Endothelial cell (in vitro differentiated cells): ENCODE measurements at places on chromosomes 4 and X.
A peak's percentile ranks its signal among the peaks of the same experiment; 100 is the strongest.

DNA sequence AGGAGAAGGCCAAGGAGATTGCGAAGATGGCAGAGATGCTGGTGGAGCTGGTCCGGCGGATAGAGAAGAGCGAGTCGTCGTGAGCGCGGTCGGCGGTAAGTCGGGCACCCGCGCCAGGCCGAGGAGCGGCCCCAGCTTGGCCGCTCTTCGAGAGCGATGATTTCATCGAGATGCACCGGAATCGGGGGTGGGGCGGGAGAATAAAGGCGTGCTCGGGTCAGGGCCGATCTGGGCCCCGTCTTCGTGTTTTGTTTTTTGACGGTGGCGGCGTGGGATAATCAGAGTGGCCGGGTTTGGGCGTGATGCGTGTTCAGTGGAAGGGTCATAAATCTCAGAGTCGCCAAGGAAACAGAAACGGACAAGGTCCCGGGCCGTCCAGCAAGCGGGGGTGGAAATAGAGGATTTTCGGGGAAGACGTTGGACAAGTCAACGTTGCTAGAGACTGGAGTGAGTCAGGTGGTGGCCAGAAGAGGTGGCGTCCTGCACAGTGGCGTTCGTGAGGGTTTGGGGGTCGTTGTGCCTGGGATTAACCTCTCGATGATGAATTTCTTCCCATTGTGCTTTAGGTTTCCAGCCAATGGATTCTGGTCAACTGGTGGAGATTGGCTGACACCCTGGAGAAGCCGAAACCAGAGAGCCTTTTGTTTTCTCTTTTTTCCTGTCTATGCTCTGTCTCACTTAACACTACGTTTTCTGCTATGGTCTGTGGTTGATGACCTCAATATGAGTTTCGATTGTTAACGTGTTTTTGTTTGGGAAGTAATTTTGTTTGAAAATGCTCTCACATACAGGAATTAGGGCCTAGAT lies 882 bp downstream of the MRFAP1 start:
- DNase-seq, result peak; percentile 46

DNA sequence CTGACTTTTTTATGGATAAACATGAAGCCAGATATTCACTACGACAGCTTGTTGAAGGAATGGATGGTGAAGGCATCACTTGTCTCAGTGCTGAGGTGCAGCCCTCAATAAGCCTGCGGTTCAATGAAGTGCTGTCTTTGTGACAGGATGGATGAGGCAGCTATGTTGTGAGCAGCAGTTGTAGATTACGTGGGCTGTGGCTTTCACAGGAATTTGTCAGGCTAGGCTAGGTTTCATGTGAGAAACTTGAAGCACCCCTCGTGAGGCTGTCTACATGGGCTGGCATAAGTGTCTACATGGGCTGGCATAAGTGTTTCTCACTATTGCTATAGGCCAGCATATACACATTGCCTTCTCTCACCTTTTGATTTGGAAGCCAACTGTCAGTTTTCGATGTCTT lies 1050.0 kb downstream of the ADGRL3 start:
- no peak for DNase-seq

DNA sequence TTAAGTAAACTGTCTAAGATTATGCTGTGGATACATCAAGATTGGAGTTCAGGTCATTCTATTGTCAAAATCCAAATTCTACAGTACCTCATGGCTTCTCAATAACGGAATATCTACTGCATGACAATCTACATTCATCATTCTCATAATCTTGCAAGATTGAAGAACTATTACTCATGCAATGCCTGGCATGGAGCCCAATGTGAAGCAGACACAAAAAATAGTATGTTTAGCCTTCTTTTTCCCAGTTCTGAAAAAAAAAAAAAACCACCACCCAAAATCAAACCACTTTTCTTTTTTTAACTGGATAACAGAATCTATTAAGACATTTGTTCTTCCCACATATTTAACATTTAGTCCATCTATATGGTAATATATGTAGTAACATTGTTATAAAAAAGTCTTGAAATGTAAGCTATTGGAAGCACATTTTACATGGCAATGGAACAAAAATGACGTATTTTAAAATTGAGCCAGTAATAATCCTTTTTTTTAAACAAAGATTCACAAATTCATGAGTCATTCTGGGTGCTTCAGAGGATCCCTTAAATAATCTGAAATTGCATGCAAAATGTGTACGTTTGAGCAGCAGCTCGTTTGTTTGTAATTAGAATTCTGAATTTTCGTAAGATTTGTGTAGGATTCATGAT lies 232.2 kb upstream of the FMR1 start:
- DNase-seq, result no peak

- DNase-seq, result no peak
Observed at GRCh38 chr4:55458611-55459010, 62.9 kb downstream of the TMEM165 start.

DNA sequence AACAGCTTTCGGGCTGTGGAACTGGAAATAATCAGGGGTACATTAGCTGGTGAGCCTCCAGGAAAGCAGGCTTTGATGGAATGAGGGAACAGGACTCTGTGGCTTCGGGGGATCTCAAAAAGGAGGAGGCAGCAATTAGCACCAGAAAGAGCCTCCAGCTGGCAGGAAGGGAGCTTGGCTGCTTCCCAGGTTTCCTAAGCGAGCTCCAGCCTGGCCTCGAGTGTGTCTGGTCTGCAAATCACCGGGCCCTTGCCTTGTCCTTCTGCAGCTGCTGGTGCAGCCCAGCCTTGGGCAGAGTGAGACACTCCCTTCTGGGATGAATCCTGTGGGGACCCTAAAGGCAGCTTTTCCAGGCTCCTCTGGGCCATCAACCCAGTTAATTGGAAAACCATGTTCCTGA lies 10.7 kb upstream of the PDHA1 start:
- no peak for DNase-seq

- no peak for DNase-seq
Observed at GRCh38 chr4:47084795-47085194, 53.4 kb downstream of the GABRB1 start.
